Small intestine (tissue), 16 donors: ENCODE measurements at places on chromosomes 3 and 15. TPM values are rescaled to one million over a fixed set of nuclear protein-coding genes. Genes with fewer than 3 reads are reported as not detected.

GRCh38 chr15:85457392-85457968 lies 77.1 kb downstream of the AKAP13 start:
- H3K27ac ChIP-seq: no peak overlapping the region
- no peak overlapping the region for H3K4me3 ChIP-seq

DNA sequence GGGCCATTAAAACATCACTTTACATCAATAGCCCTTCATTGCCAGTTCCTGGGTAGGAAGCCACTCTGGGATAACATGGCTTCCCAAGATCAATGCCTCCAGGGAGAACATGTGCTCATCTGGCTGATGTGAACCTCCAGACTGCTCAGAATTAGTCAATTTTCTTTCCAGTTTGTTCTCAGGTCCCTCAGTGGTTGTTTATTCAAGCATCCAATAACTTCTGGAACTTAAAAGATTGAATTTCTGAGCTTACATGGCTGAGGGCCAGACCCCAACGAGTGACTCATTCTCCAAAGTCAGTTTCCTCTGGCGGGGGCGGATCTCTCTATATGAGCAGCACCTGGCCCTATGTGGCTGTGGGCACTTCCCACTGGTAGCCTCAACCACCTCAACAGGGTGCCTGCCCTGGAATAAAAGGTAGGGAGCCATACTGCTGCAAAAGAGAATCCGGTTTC lies 34.0 kb downstream of the LYZL4 start:
- no peaks in the 10 kb centered on the region for H3K4me1 ChIP-seq
- H3K4me3 ChIP-seq: no peak overlapping the region
- no peaks in the 10 kb centered on the region for H3K36me3 ChIP-seq
- H3K27ac ChIP-seq: no peak overlapping the region
- DNase-seq: no peak
- no peaks in the 10 kb centered on the region for H3K27me3 ChIP-seq

ARNT2 gene
- 3.0 TPM for polyA plus RNA-seq

DNA sequence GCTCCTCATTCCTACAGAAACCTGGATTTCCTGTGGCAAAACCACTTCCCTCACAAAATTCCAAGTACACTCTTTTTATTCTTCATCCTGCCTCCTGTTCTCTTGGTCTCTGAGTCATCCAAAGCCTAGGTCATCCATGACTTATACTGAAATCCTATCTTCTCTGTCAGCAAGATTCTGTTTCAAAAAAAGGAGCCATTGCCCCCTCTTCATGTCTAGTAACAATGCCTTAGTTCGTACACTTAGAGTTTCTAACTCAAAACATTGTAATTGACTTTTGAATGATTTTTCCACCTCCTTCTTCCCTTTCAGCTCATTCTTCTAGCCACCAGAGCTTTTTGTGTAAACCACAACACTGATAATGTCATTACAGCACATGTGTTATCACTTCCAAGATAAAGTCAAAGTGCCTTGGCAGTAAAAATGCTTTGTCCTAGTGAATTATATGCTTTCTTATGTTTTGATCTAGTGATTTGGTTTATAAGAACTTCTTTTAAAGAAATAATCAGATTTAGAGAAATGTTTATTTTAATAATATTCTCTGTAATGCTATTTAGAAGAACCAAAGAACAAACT lies 256.5 kb upstream of the NECTIN3 start:
- H3K4me3 ChIP-seq: no peak overlapping the region
- no peaks in the 10 kb centered on the region for H3K27me3 ChIP-seq
- H3K4me1 ChIP-seq: no peaks in the 10 kb centered on the region
- H3K36me3 ChIP-seq: no peaks in the 10 kb centered on the region
- H3K27ac ChIP-seq: no peak overlapping the region
- peak; percentile 8 for DNase-seq

GRCh38 chr3:107198581-107199181 lies 178.6 kb upstream of the CCDC54 start:
- DNase-seq: no peak
- peak overlapping the region; percentile 11 for H3K27ac ChIP-seq
- H3K27me3 ChIP-seq: no peaks in the 10 kb centered on the region

GRIP2 gene
- polyA plus RNA-seq: 0.27 TPM

DNA sequence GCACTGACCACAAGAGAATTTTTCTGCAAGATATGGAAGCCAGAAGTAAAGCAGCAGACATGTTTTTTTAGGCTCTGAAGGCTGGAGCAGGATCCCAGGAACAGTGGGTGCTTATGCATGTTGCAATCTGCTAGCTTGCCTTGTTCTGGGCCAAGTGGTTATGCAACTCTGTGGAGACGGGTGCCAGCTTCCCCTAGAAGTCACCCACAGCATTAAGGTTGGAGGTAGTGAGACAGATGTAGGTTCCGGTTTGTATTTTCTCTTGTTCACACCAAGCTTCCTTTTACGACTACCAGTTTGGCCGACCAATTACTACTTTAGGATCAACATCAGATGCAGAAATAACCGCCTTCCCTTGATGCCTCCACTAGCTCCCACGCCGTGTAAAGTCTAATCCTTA lies 11.1 kb downstream of the DPH3 start:
- H3K27ac ChIP-seq: peak overlapping the region; percentile 68
- no peak for DNase-seq
- H3K27me3 ChIP-seq: no peaks in the 10 kb centered on the region
- peaks cover 2% of the 10 kb centered on the region for H3K36me3 ChIP-seq
- H3K4me3 ChIP-seq: no peak overlapping the region
- peaks cover 27% of the 10 kb centered on the region for H3K4me1 ChIP-seq

- no peak for DNase-seq
- peaks cover 3% of the 10 kb centered on the region for H3K36me3 ChIP-seq
- no peak overlapping the region for H3K4me3 ChIP-seq
- no peaks in the 10 kb centered on the region for H3K27me3 ChIP-seq
Measured at GRCh38 chr15:70045045-70045444, 52.7 kb downstream of the TLE3 start.

FANCD2OS gene
- not detected for polyA plus RNA-seq

C15orf40 gene
- 34.0 TPM for polyA plus RNA-seq

DNA sequence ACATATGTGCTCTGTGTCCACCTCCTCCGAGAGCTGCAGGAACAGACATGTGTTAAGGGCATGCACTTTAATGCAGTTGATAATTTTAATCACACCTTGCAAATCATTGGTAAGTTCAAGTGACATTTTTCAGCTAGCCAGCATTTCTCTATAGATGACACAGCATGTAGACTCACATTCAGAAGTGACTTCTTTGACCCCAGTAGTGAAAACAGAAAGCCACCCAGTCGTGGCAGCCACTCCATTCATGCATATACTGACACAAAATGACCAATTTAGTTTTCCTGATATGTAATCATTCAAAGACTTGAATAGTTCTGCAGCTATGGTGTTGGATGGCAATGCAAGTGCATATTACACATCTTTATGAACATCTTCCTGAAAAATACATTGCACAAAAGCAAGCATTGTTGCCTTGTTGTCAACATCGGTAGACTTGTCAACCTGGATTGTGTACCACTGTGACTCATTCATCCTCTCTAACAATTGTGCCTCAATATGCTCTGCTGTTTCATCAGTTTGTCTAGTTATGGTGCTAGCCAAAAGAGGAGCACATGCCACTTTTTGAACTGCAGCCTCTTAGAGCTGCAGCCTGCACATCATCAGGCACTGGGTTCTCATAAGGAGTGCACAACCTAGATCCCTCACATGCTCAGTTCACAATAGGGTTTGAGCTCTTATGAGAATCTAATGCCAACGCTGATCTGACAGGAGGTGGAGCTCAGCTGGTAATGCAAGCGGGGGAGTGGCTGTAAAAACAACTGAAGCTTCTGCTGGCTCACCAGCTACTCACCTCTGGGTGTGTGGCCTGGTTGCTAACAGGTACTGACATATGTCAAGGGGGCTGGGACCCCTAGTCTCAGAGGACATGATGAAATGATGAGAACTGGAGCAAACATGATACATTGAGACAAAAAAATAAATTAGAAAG lies 622.0 kb downstream of the PYDC2 start:
- H3K4me1 ChIP-seq: no peaks in the 10 kb centered on the region
- no peak overlapping the region for H3K27ac ChIP-seq
- no peak overlapping the region for H3K4me3 ChIP-seq
- no peaks in the 10 kb centered on the region for H3K27me3 ChIP-seq

DNA sequence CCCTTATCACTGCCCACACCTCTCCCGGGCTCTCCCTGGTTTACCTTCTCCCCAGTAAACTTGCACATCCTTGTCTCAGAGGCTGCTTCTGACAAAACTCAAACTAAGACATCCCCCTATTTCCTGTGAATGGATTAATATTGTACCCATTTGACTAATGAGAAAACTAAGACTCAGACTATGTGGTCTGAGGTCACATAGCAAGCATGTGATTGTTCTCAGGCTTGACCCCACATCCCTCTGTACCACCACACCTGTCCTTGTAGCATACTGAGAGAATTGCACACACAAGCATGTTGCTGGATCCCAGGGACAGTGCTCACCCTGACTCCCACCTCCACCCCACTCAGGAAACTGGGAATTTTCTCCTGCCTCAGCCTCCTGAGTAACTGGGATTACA lies 90.7 kb upstream of the HES1 start:
- H3K4me1 ChIP-seq: no peaks in the 10 kb centered on the region
- no peak overlapping the region for H3K27ac ChIP-seq
- no peaks in the 10 kb centered on the region for H3K27me3 ChIP-seq
- no peaks in the 10 kb centered on the region for H3K36me3 ChIP-seq
- no peak overlapping the region for H3K4me3 ChIP-seq
- no peak for DNase-seq
